HuH-7 (cell line): ENCODE measurements at places on chromosomes 7 and 10.

DNA sequence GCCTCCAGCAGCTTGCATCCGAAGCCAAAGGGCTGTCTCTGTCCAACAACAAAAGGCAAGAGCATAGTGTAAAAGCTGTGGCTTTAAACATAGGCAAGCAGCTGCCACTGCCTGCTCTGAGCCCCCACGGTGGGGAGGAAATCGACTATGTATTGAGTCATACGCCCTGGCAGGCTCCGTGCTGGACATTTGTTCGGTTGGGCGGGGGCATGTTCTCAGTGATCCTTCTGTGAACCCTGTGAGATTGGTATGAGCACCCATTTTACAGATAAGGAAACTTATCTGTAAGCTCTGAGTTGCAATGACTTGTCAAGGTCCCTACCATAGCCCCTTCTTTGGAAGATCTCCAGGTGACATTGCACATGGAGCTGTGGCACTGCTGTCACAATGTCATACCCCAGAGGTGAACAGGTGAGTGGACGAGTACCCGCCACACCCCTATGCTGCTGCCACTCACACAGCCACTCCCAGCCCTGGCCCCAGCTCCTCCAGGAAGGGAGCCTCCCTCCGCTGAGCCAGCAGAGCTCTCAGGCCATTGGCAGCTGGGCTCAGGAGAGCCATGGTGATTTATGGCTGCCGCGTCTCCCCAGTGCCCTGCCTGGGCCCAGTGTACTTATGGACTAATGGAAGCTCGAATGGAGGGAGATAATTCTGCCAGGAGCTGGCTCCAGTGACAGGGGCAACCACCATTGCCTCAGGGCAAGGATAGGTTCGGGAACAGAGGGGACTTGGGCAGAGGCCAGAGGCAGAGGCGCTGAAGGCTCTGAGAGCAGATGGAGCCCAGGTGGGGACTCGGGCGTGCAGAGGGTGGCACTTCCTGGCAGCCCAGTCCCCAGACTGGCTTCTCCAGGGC, 43.7 kb downstream of the UNC5B start:
- no peak for DNase-seq

DNA sequence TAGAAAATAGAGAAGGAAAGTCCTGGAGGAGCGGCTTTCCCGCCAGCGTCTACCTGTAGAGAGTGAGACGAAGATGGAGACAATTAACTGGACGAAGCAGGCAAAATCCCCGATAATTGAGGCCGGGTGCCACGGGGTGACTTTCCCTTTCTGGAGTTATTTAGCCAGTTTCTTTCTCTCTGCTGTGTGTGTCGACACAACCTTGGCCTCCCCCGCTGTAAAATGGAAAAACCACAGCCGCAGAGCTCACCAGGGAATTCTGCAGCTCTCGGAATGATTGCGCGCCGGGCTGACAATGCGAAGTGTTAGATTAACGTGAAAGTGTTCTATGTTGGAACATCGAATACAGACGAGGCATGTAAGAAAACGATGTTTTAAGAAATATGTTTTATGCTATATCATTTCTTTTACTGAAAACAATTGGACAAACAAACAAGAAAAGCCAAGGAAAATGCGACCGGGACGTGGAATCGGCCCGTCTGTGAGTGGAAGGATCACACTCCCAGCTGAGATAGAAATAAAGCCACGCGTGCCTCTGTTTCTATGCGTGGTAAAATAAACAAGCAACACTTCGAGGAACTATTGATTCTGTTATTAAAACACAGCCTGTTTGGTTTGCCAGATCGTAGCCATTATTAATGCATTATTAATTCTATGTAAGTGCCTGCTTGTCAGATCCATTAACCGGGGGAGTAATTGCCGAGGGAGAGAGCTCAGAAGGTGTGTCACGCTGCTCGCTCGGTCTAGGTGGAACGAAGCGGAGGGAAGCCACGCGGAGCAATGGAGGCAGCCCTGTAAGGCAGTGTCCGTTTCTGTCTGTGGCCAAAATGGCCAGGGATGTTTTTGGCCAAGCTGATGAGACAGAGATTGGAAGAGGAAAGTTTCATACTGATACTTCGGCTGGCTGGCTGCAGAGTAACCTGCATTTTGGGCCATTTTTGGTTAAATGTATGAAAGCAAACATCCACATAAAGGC, 129.4 kb downstream of the DNAJB6 start:
- DNase-seq = no peak

DNA sequence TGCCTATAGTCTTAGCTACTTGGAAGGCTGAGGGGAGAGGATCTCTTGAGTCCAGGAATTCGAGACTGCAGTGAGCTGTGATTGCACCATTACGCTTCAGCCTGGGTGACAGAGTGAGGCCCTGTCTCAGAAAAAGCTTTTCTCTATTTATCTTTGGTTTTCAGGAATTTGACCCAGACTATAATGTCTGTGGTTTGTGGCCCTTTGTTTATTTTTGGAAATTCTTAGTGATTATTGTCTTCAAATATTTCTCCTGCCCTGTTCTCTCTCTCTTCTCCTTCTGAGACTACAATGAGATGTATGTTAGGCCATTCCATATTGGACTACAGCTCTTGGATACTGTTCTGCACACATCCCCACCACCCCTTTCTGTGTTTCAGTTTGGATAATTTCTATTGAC, 4.7 kb downstream of the MUC12 start:
- no peak for DNase-seq

DNA sequence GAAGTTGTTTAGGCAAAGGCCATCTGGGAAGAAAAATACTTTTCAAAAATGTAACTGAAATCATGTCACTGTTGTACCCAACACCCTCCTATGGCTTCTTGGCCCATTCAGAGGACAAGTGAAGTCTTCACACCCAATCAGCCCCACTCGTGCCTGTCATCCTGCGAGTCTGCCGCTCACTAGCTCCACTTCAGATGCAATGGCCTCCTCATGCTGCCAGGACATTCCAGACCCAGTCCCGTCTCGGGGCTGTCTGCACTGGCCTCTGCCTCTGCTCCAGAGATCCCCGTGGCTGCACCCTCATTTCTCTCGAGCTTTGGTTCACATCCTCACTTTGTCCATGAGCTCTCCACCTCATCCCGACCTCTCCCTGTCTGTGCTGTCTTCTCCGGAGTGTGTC, 227.1 kb downstream of the KCNMA1 start:
- DNase-seq = no peak
